Cardiac ventricle fibroblast (primary cell): ENCODE measurements at places on chromosomes 2 and 18. TPM values are rescaled to one million over a fixed set of nuclear protein-coding genes. Genes with fewer than 3 reads are reported as not detected.

Gene STRADB
- 19.3 and 23.1 TPM in 2 replicates for total RNA-seq

Gene ARMC9
- 11.4 and 14.3 TPM in 2 replicates for total RNA-seq

Gene PMAIP1
- 0.69 and 1.5 TPM in 2 replicates for total RNA-seq

Gene HOXD12
- total RNA-seq = not detected in 2 replicates

Gene RUFY4
- total RNA-seq = not detected in 2 replicates

Gene PDE1A
- 81.7 and 85.3 TPM in 2 replicates for total RNA-seq

Gene ZNF804A
- total RNA-seq = not detected in 2 replicates

Gene FEV
- not detected in 2 replicates for total RNA-seq

Gene RIT2
- not detected in 2 replicates for total RNA-seq

Gene HDAC4
- 13.8 and 33.4 TPM in 2 replicates for total RNA-seq

Gene FTCDNL1
- total RNA-seq = not detected in 2 replicates

Gene ABCB11
- 0.37 and 0.39 TPM in 2 replicates for total RNA-seq
